ENCODE measurements at places on chromosomes 5 and 9. TPM values are rescaled to one million over a fixed set of nuclear protein-coding genes. Genes with fewer than 3 reads are reported as not detected.

The CKMT2 gene
- 909 TPM for total RNA-seq

The FOXD4L5 gene
- total RNA-seq = not detected

The FBN2 gene
- 1.1 TPM for total RNA-seq

The TMOD1 gene
- total RNA-seq = 118 TPM

The IL4 gene
- not detected for total RNA-seq

The LYSMD3 gene
- 18.2 TPM for total RNA-seq

The JAKMIP2 gene
- 0.33 TPM for total RNA-seq

The LRRC19 gene
- total RNA-seq = not detected

- no peaks in the 10 kb centered on the region for H3K4me1 ChIP-seq
- no peaks in the 10 kb centered on the region for H3K36me3 ChIP-seq
- no peaks in the 10 kb centered on the region for H3K27me3 ChIP-seq
These were observed 170.4 kb upstream of the TBCA start for GRCh38 chr5:77946381-77947040.

DNA sequence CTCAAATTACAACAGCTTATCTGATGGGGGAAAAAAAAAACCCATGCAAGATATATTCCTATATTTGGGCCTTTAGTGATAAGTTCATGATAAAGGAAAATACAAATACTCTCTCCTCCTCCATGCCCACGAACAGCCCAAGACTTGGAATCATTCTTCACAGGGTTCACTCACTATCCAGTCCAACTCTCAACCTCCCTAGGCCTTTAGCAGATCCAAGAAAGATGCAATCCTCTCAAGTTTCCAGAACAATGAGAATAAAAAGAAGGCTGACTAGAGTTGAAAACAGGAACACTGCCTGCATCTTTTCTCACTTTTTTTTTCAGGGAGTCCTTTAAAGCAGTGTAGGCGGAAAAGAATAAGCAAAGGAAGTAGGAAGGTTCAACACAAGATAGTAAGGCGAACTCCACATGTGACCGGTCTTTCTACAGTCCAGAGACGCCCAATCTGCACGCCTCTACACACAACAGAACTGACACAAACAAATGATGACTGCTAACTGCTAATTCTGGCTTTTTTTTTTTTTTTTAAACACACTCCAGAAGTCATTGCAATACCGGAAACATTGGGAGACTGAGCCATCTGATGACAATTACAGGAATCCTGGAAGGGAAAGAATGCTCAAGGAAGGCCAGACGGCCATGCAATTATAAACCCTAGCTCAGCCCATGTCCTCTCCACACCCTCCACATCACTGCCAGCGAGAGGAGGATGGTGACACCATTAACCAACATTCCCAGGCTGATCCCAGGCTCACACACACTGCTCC is 75.4 kb downstream of the BNC2 start:
- H3K4me1 ChIP-seq = peaks cover 8% of the 10 kb centered on the region
- H3K27ac ChIP-seq = peak overlapping the region; percentile 37
- peak; percentile 64 for DNase-seq
- H3K4me3 ChIP-seq = no peak overlapping the region
- H3K36me3 ChIP-seq = no peaks in the 10 kb centered on the region

GRCh38 chr5:180375291-180375690 is 22.2 kb upstream of the GFPT2 start:
- no peaks in the 10 kb centered on the region for H3K4me1 ChIP-seq
- no peaks in the 10 kb centered on the region for H3K27me3 ChIP-seq
- H3K36me3 ChIP-seq = no peaks in the 10 kb centered on the region
- no peak overlapping the region for H3K27ac ChIP-seq
- DNase-seq = no peak

DNA sequence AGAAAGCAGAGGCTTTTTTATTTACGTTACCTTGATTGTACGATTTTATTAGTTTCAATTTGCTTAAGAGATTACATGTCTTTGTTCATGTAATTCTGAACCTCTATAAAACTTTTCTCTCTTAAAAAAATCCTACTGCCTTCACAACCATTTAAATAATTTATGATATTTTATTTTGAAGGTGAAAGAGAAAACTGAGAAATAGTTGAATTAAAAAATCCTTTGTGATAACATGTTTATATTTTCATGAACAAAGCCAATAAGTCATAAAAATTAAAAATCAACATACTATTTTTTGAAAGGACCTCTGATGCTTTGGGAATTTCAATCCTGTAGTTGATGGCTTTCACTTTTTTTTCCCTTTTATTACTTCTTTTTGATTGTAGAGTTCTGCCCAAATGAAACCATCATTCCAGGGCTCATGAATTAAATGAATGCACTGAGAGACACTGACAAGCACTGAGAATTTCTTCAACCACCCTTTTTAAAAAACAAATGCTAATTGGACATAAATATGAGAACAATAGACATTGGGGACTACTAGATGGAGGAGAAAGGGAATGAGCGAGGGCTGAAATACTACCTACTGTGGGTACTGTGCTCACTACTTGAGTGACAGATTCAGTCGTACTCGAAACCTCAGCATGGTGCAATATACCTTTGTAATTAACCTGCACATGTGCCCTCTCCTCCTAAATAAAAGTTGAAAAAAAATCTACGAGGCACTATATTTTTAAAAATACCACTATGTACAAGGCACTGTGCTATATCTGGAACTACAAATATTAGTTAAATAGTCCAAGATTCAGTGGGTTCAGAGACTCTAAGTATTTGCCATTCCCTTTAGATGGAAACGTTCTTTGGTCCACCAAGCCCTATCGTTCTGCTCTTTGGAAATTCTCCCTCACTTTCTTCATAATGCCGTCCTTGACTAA is 5.9 kb downstream of the CDKN2A start:
- no peak overlapping the region for H3K27ac ChIP-seq
- no peak for DNase-seq
- no peaks in the 10 kb centered on the region for H3K27me3 ChIP-seq

- H3K36me3 ChIP-seq = no peaks in the 10 kb centered on the region
- H3K4me3 ChIP-seq = no peak overlapping the region
- DNase-seq = no peak
These were observed 134.6 kb upstream of the VLDLR start for GRCh38 chr9:2486988-2487387.

- H3K4me3 ChIP-seq = no peak overlapping the region
- no peaks in the 10 kb centered on the region for H3K4me1 ChIP-seq
- no peaks in the 10 kb centered on the region for H3K27me3 ChIP-seq
- no peaks in the 10 kb centered on the region for H3K36me3 ChIP-seq
These were observed 176.7 kb downstream of the MED10 start for GRCh38 chr5:6201631-6202030.

GRCh38 chr5:136190904-136191303 is 2.1 kb downstream of the SMIM32 start:
- no peaks in the 10 kb centered on the region for H3K4me1 ChIP-seq
- H3K27me3 ChIP-seq = peaks cover 28% of the 10 kb centered on the region
- no peak overlapping the region for H3K27ac ChIP-seq
- H3K36me3 ChIP-seq = peaks cover 15% of the 10 kb centered on the region
- H3K4me3 ChIP-seq = no peak overlapping the region

DNA sequence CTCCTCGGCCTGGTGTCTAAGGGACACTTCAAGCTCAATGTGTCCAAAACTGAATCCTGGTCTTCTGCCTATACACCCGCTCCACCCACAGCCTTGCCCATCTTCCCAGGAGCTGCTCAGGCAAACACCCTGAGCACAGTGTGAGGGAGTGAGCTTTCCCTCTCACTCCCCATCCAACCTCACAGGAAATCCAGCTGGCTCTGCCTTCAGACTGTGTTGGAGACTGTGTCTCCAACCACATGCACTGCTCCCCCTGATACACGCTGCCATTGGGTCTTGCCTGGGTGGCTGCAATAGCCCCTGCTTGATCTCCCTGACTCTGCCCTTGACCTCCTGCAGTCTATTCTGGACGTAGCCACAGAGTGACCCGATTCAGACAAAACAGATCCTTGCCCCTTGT is 319.5 kb upstream of the MSX2 start:
- no peaks in the 10 kb centered on the region for H3K36me3 ChIP-seq
- H3K27ac ChIP-seq = no peak overlapping the region
- H3K4me3 ChIP-seq = no peak overlapping the region
- H3K4me1 ChIP-seq = no peaks in the 10 kb centered on the region
- H3K27me3 ChIP-seq = no peaks in the 10 kb centered on the region

DNA sequence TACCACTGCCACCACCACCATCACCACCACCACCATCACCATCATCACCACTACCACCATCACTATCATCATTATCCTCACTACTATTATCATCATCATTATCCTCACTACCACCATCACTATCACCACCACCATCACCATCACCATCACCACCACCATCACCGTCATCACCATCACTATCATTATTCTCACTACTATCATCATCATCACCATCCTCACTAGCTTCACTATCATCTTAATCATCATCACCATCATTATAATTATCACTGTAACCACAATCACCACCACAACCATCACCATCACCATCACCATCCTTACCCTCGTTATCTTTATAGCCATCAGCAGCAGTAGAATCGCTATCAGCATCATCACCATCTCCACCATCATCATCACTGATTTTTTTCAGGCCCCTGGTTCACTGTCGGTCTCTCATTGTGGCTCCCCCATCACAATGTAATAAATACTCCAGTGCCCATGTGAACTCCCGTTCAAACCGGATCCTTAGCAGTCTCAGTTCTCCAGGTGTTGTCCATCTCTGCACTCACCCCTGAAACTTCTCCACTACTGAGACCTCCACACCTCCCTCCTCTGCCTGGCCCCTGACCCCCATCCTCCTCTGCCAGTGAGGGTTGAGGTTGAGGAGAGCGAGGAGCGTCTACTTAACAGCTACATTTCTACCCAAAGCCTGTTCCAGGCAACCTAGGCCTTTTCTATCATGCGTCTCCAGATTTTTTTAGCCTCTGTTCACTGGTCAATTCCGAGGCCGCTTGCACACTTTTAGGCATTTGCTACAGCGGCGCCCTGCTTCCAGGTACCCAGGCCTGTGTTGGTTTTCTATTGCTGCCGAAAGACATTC is 238.2 kb downstream of the PBX3 start:
- no peaks in the 10 kb centered on the region for H3K36me3 ChIP-seq
- no peaks in the 10 kb centered on the region for H3K27me3 ChIP-seq
- no peak overlapping the region for H3K4me3 ChIP-seq
- no peak for DNase-seq

DNA sequence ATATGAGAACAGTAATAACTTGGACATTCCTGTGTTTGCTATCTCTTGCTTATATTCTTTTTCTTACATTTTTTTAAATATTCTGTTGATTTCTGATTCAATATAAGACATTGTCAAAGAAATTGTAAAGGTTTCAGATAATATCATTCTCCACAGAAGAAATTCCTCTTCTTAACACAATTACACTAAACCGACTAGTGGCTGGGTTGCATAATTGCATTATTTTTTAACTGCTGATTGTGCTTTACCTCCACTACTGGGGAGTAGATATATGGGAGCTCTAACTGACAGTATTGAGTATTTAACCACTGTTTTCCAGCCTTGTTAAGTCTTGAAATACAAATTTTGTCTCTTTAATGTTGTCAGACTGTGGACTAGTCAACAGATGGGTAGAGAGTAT is 723.8 kb upstream of the EDIL3 start:
- no peak for DNase-seq
- H3K27ac ChIP-seq = no peak overlapping the region
- no peaks in the 10 kb centered on the region for H3K4me1 ChIP-seq
- H3K36me3 ChIP-seq = no peaks in the 10 kb centered on the region
- H3K27me3 ChIP-seq = no peaks in the 10 kb centered on the region

DNA sequence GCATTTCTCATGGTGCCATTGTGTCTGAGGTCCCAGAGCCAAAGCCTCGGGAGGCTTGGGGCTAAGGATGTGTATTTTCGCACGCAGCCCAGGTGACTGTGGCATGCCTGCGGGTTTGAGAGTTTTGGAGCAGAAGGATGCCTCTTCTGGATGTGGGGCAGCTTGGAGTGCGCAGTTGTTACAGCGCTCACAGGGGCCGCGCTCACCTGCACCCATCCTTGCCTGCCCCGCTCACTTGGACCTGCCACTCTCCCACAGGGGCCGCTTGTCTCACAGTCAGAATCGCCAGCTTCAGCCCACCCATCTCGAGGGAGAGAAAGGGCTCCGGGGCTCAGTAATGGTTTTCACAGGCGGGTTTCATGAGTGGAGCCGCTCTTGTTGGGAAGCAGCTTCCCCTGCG is 132.9 kb downstream of the MVB12B start:
- no peaks in the 10 kb centered on the region for H3K4me1 ChIP-seq
- H3K4me3 ChIP-seq = no peak overlapping the region
- no peaks in the 10 kb centered on the region for H3K27me3 ChIP-seq

GRCh38 chr5:147508711-147509040 is 1.2 kb downstream of the DPYSL3 start:
- peak overlapping the region; percentile 81 for H3K27ac ChIP-seq
- peak overlapping the region; percentile 74 for H3K4me3 ChIP-seq
- no peaks in the 10 kb centered on the region for H3K36me3 ChIP-seq
- no peaks in the 10 kb centered on the region for H3K27me3 ChIP-seq

- peaks cover 3% of the 10 kb centered on the region for H3K36me3 ChIP-seq
- no peak for DNase-seq
- no peaks in the 10 kb centered on the region for H3K4me1 ChIP-seq
- no peaks in the 10 kb centered on the region for H3K27me3 ChIP-seq
These were observed 45.7 kb upstream of the ALDOB start for GRCh38 chr9:101481261-101481660.

- no peaks in the 10 kb centered on the region for H3K27me3 ChIP-seq
- DNase-seq = no peak
- H3K36me3 ChIP-seq = no peaks in the 10 kb centered on the region
These were observed 135.8 kb downstream of the KDM4C start for GRCh38 chr9:6893350-6894131.
